ENCODE measurements at places on chromosomes 6 and 20.

- DNase-seq: no peak
Observed at GRCh38 chr6:95244751-95245150, 332.6 kb upstream of the MANEA start.

DNA sequence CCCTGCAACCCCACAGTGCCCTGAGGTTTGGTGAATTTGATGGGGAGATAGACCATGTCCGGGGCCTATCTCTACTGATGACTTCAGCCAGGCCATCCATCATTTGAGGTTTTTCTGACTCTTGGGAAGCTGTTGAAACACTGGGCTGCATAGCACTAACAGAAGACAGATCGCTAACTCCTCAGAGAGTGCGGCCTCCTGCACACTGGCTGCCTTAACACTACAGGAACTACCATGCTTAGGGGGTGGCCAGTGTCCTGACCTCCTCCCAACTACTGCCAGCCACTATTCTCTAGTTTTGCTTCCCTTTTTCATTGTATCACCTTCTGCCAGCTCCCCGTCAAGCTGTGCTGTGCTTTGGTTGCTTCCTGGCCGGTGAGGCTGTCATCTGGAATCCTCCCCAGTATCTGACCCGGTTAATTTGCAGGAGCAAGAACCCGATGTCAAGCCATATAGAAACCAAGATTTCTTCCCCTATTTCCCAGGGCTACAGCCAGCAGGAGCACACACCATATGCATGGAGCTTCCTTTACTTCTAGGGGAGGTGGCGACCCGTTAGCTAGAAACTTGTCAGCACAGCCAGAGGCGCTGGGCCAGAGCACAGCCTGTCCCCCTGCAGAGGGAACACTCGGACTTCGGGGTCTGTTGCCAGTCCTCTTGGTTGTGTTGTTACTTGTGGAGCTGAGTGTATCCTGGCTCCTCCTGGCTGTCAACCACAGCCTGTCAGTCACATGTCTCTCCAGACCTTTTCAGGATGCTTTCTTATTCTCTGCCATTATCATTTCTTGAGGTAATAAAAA is 57.3 kb upstream of the TRAF3IP2 start:
- no peak for DNase-seq

GRCh38 chr6:152981219-152981618 is 1.6 kb downstream of the FBXO5 start:
- no peak for DNase-seq

GRCh38 chr6:162651505-162651904 is 76.1 kb downstream of the PRKN start:
- no peak for DNase-seq

- no peak for DNase-seq
Observed at GRCh38 chr20:62255976-62256375, 17.7 kb downstream of the OSBPL2 start.

DNA sequence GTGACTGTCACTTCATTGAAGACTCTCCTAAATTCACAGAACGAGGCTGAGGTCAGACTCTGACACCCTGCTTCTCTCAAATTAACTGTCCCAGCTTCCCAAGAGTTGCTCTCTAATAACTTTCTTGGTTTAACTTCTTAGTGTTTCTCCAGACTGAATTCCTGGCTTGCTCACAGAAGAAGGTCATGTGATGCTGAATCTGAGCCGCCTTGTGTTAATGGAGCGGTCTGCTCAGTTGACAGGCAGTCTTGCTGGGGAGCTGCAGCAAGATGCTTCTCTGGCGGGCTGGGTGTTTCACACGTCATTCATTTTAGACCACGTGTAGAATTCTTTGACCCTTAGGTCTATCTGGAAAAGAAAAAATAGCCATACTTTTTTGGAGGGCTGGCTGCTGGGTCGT is 107.3 kb downstream of the FOXO3 start:
- no peak for DNase-seq

- DNase-seq: peak; percentile 45
Observed at GRCh38 chr6:56902641-56903464, 52.1 kb upstream of the BEND6 start.

- DNase-seq: no peak
Observed at GRCh38 chr6:143410859-143411270, 39.6 kb downstream of the ADAT2 start.

DNA sequence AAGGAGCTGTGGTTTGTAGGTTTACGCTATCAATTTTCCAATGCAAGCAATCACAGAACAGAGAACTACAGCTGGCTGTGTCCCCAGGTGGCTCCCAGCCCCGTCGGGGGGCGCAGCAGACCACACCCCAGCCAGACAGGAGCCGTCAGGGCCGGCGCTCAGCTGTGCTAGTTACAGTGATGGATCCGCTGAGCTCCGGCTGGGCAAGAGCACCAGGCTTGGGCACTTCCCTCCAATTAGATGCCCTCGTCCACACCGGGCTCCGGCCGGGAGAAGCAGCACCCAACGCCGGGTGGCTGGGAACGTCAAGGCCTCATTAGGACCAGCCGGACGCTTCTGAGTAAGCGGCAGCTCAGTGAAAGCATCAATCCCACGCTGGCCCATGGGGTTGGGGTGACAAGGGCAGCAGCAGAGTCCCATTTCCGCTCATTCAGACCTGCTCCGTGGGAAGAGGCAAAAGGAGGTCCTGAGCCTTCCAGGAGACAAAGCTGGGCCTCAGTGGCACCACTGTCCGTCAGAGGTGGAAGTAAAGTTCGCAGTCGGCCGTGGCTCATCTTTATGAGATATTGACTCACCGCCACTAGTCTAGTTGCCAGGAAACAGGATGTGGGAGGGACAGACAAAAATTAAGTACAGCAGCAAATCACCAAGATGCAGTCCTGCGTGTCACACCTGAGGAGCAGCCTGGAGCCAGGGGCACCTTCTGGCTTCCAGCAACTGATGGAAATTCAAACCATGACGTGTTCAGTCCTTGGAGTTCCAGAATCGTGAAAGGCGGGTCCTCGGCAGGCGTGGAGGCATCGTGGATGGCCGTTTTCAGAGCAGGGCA is 164.1 kb downstream of the TAF4 start:
- DNase-seq: no peak

- peak; percentile 6 for DNase-seq
Observed at GRCh38 chr20:62088258-62089127, 22.8 kb upstream of the TAF4 start.

DNA sequence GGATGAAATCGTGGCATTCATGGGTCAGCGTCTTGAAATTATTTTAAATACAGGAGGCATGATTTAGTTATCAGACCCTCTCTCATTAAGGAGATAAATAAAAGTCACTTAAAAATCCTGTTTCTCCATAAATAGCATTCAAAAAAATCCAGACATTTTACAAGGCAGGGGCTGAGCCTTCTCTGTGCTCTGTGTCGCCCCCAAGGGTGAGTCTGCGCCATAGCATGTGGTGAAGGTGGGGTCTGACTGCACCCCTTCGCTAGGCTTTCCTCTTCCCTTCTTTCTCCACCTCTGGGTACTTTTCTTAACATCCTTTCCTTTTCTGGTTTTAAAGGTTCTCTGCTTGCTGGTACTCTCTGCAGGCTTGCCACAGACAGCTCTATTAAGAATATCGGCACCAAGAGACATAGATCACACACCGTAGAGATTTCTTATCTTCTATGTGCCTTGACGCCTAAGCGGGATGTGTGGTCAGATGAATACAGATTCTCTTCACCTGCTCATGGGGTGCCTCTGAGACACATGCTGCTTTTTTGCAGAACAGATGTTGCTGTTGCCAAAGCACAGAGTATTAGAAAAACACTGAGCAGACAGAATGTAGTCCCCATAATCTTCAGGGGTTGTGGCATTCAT is 20.1 kb upstream of the FAM209A start:
- peak; percentile 10 for DNase-seq

DNA sequence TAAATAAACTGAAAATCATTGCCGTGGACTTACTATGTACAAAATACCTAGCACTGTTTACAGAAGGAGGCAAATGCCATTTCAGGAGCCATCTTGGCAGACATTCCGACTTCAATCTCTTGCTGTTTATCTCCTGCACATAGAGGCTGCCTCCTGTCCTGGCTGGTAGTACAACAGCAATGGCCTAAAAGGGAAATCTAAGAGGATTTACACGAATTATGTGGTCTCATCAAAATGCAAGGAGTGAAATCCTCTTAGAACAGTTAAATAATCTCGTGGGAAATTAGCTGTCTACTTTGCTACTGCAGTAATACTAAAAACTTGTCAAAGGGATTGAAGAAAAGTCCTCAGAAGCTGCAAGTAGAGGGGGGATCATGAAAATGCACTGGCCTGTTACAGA is 82.2 kb upstream of the SLC2A12 start:
- no peak for DNase-seq

- no peak for DNase-seq
Observed at GRCh38 chr20:46269372-46269771, 38.9 kb downstream of the CDH22 start.

DNA sequence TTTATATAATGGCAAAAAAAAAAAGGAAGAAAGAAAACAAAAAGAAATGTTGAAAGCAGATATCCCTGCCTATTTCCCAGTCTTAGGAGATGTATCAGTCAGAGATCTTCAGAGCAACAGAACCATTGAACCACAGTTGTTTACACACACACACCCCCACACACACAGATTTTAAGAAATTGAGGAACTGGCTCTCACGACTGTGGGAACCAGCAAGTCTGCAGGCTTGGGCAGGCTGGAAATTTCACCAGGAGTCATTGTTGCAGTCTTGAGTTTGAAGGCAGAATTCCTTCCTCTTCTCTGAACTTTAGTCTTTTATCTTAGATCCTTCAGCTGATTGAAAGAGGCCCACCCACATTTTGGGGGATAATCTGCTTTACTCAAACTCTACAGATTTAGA is 380.9 kb downstream of the CDKAL1 start:
- no peak for DNase-seq

- DNase-seq: no peak
Observed at GRCh38 chr6:126112171-126112632, 125.9 kb downstream of the TRMT11 start.

DNA sequence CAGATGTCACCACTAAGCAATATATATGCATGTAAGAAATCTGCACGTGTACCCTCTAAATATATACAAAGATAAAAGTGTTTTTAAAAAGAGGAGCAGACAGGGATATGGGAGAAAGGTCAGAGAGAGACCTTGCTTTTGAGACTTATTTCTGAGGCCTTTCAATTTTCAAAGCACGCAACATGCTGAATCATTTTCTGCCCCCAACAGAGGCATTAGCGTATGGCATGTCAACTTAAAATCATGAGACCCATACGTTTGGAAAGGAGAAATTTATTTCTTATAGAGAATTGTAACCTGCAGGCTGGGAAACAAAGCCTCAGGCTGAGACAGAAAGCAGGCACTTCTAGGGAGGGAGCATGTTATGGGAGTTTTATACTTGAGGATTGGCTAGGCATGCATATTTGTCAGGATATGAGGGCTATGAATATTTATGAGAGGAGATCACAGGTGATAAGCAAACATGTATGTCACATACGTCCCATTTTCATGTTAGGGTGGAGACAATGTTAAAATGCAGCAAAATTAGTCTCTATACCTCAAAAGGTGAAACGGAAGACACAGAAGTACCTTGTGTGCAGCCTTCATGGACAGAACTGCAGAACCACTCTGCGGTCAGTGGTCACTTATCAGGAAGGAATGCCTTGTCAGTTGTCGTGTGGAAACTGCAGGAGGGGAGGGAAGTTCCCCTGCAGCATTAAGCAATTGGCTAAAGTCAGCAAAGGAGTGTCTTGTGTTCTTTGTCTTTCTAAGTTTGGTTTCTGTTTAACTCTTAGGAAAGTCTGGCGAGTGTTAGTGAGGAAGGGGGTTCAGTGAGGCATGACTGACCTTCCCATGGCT is 6.3 kb upstream of the GABRR2 start:
- DNase-seq: no peak

DNA sequence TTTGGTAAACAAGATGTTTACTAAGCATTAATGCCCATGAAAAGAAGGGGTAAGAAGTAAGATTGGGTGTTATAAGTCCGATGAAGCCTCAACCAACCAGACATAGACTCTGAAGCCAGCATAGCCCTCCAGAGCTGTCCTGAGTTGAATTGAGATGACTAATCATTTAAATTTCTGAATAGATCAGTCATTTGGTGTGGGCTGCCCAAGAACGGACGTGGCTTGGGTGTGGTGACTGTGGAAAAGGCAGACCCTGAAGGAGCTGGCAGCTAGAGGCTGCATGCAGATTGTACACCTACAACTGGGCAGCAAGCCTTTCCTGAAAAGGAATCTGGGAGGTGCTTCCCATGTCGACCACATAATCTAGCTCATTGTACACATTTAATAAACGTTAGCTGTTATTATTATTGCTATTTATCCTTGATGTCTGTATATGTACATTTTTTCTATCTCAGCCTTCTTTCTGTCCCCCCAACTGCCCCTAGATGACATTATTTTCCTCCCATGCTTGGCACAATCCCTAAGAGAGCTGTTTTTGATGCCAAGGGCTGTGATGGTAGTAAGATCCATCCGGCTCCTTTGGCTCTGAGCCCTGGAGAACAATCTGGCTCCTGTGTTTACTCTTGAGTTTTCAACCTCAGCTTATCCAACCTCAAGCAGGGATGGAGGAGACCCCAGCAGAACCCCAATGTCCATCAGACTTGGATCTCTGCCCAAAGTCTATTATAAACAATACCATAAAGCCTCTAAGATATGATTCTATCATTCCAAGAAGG is 57.6 kb upstream of the JAG1 start:
- no peak for DNase-seq

- no peak for DNase-seq
Observed at GRCh38 chr6:42297661-42298060, 80.0 kb upstream of the MRPS10 start.

All from CD4-positive, alpha-beta T cell treated with Interleukin-17A for 1 hour (primary cell).